ENCODE measurements at places on chromosomes 5 and 9. TPM values are rescaled to one million over a fixed set of nuclear protein-coding genes. Genes with fewer than 3 reads are reported as not detected.

DNA sequence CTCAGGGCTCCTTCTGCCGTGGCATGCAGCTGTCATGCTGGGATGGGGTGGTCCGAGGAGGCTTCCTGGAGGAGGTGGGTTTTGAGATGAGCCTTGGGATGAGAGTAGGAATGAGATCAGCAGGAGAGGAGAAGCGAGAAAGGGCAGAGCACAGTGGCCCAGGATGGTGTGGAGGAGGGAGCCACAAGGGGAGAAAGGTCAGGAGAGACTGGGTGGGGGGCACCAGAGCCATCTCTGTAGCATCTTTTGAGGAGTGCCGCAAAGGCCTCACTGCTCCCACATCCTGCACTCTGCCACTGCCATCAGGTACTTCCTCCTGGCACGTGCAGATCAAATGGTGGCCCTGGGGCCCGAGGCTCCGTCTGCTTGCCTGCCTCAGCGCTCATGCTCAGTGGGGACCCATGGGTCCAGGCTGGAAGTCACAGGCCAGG is 150.2 kb downstream of the MACROH2A1 start:
- DNase-seq: peak; percentile 54

GRCh38 chr5:91189480-91190313 is 193.4 kb downstream of the ARRDC3 start:
- no peak for DNase-seq

SLC12A7 gene
- total RNA-seq: 11.5 TPM

GRCh38 chr5:172943283-172943841 is 15.9 kb upstream of the RPL26L1 start:
- DNase-seq: no peak

DMRT3 gene
- total RNA-seq: not detected
